ENCODE measurements at places on chromosomes 6 and 20.

- DNase-seq: peak; percentile 14
Observed at GRCh38 chr20:47677635-47678453, 107.4 kb downstream of the SULF2 start.

GRCh38 chr20:2840967-2841531 is 504 bp downstream of the VPS16 start:
- DNase-seq: peak; percentile 67

GRCh38 chr6:15507221-15507620 is 155.6 kb downstream of the DTNBP1 start:
- DNase-seq: no peak

DNA sequence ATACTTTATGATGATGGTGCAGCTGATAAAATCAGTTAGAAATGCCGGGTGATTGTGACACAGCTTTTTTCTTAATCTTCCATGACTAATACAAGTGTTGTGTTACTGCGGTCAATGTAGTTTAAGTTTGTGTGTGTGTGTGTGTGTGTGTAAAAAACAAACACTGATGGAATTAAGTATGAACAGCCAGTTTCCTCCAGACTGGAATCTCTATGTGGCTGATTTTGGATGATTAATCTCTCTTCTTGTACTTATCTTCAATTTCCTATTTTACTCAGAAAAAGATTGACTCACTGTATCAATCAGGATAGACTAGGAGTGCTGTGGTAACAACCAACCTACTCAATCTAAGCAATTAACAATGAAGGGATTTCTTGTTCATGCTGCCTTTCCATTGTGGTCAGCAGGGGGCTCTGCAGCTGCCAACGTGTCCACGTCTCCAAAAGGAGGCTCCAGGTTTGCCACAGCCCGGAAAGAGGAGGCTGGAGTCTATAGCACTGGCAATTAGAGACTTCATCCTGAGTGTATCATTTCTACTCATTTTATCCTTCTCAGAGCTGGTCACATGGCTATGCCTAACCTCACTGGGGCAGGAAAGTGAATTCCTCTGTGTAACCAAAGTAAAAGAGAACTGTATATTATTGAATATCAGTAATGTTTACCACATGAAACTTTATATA is 107.7 kb downstream of the CD109 start:
- peak; percentile 95 for DNase-seq

DNA sequence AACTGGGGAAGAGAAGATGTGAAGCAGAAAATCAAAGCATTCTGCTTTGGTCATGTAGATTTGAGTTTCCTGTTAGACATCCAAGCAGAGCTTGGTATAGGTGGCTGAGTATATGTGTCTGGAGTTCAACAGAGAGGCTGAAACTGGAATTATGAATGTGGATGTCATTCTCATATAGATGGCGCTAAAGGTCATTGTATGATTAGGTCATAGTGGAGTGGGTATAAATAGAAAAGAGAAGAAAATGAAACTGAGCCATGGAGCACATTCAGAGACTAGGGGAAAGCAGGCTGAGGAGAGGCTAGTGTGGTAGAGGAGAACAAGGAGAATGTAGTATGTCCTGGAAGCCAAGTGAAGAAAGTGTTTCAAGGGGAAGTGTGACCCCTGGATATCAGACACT is 295.6 kb upstream of the PLN start:
- DNase-seq: peak; percentile 19

- DNase-seq: no peak
Observed at GRCh38 chr6:108699290-108700041, 138.7 kb downstream of the FOXO3 start.

DNA sequence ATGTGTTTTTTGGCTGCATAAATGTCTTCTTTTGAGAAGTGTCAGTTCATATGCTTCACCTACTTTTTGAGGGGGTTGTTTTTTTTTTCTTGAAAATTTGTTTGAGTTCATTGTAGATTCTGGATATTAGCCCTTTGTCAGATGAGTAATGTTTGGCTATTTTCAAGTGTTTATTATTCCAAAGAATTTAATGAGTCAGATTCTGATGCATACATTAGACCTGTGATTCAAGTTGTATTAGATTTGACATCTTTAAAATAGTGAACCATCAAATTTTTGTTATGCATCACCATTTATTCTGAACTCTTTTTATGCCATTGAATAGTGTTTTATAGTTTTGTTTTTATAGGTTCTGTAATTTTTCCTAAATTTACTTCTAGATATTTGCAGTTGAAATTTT is 319.3 kb downstream of the PKHD1 start:
- DNase-seq: no peak

GRCh38 chr6:863831-864230 is 170.9 kb upstream of the EXOC2 start:
- no peak for DNase-seq

GRCh38 chr6:118580585-118581419 is 32.7 kb downstream of the PLN start:
- peak; percentile 74 for DNase-seq

DNA sequence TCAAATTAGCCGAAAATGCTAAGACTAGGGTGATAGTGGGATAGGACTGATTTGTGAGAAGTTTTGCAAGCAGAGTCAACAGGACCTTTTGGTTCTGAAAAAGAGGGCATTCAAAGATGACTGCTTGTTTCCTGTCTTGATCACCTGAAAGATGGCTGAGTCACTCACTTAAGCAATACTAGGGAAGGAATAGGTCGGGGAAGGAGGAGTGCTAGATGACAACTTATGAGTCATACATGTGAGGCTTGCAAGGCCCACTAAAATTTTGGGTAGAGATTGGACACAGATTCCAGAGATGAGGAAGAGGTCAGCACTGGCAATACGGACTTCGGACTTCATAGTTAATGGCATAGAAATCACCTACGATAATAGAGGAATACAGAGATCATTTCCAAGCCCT is 89.2 kb downstream of the FAM83B start:
- peak; percentile 24 for DNase-seq

GRCh38 chr20:57770852-57771720 is 61.3 kb upstream of the PMEPA1 start:
- DNase-seq: no peak

- DNase-seq: no peak
Observed at GRCh38 chr6:15132167-15132566, 113.7 kb upstream of the JARID2 start.

DNA sequence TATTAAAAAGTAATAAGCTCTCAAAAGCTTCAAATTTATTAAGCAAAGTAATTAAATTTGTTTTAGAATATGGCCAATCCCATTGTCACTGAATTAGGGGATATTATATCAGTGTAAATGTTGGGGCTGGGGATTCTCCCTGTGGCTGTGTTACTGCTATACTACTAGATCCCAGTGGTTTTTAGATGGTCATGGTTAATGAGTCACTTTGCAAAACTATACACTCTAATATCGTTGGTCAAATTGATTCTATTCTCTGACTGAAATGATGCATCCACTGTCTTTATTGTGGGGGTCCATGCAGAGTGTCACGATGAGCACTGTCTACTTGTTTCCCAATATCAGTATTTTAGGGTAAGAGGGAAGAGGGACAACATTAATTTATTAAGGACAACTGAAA is 336.9 kb upstream of the PREP start:
- DNase-seq: no peak

DNA sequence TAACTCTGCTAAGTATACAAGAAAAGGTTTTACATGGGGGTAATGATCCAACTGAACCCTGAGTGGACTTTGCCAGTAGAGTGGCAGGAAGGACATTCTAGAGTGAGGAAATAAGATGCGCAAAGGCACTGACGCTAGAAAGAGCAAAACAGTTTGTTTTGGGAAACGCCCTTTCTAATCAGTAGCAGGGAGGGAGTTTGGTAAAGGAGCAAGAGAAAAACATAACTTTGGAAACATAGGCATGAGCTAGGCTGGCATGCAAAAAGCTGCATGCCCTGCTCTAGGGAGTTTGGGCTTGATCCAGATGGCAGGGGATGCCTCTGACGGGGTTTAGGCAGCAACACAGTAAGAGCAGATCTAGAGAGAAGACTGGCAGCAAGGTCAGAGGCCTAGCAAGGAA is 135.2 kb downstream of the DST start:
- no peak for DNase-seq

GRCh38 chr6:36499918-36500317 is 47.4 kb downstream of the STK38 start:
- no peak for DNase-seq

- peak; percentile 50 for DNase-seq
Observed at GRCh38 chr6:111813237-111813636, 60.0 kb downstream of the FYN start.
